ENCODE measurements at places on chromosomes 5 and 9. TPM values are rescaled to one million over a fixed set of nuclear protein-coding genes. Genes with fewer than 3 reads are reported as not detected.
A peak's percentile ranks its signal among the peaks of the same experiment; 100 is the strongest.

DNA sequence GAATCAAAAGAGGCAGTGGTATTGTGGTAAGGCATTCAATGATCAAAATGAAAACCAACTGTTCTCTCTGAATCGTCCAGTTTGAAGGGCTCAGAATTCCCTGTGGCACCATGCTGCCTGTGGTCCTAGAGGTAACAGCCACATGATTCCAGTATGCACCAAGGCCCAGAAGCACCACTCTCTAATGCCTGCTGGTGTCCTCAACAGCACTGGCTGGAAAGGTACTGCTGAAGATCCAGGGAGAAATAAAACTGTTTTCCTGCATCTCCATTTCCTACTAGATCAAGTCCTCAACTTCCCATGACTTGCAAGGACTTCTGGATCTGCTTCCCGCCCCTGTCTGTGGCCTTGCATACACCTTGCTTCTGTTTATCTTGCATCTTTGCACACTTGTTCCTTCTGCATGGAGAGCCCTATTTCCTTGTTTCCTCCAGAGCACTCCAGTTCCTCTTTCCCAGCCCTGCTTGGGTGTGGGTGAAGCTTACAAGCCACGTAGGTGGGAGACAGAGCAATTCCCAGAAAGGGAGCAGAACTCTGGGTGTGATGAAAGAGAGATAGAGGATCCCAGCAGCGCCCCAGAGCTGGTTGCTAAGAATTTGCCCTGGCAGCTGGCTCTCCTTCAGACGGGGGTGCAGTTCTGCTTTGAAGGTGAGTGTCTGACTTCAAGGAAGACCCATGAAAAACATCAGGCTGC is 41.0 kb upstream of the EQTN start:
- no peak overlapping the region for H3K4me3 ChIP-seq
- H3K27me3 ChIP-seq = no peaks in the 10 kb centered on the region
- no peak for DNase-seq

GRCh38 chr5:132008961-132009680 is 2.3 kb downstream of the ACSL6 start:
- no peak overlapping the region for H3K4me3 ChIP-seq
- peaks cover 18% of the 10 kb centered on the region for H3K4me1 ChIP-seq
- DNase-seq = no peak
- H3K27ac ChIP-seq = no peak overlapping the region

- H3K4me1 ChIP-seq = no peaks in the 10 kb centered on the region
- DNase-seq = no peak
- no peak overlapping the region for H3K27ac ChIP-seq
- H3K36me3 ChIP-seq = no peaks in the 10 kb centered on the region
- H3K27me3 ChIP-seq = no peaks in the 10 kb centered on the region
Observed at GRCh38 chr5:51652980-51653379, 269.7 kb downstream of the ISL1 start.

DNA sequence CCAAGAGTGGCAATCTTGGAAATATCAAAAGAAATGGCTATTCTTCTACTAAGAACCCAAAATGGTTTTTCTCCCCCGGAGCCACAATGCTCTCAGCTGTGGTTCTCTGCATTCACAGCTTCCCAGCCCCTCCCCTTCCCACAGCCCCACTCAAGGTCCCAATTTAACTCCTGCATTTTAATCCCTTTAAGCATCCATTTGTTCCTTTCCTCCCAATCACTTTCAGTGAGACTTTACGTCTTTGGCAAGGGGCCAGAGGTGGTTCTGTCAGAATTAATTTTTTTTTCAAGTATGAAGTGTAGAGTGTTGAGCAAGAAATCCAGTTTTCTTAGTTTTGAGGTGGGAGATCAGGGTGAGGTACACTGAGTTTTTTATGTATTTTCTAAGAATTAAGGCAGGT is 256.9 kb downstream of the GLIS3 start:
- no peak for DNase-seq
- H3K27ac ChIP-seq = no peak overlapping the region
- H3K36me3 ChIP-seq = no peaks in the 10 kb centered on the region
- no peak overlapping the region for H3K4me3 ChIP-seq
- H3K27me3 ChIP-seq = peaks cover 15% of the 10 kb centered on the region
- no peaks in the 10 kb centered on the region for H3K4me1 ChIP-seq

CD274 gene
- 25.0 TPM for total RNA-seq

DNA sequence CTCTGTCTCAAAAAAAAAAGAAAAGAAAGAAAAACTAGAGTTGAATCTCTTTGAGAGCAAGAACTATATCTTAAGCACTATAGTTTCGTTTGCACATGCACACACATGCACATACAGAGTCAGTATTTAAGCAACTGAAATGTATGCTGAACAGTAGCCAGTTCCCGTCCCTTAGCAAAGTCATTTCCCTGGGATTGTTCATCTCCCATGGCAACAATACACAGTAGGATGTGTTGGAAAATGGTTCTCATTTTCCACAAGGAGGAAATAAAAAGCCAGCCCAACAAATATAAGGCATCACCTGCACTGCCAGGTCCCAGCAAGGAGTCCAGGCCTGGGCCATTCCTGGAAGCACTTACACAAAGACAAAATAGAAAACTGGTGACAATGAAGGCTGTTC is 4.2 kb upstream of the ZNF346 start:
- H3K27ac ChIP-seq = no peak overlapping the region
- H3K27me3 ChIP-seq = no peaks in the 10 kb centered on the region
- no peak for DNase-seq
- peaks cover 9% of the 10 kb centered on the region for H3K4me1 ChIP-seq
- no peak overlapping the region for H3K4me3 ChIP-seq

DNA sequence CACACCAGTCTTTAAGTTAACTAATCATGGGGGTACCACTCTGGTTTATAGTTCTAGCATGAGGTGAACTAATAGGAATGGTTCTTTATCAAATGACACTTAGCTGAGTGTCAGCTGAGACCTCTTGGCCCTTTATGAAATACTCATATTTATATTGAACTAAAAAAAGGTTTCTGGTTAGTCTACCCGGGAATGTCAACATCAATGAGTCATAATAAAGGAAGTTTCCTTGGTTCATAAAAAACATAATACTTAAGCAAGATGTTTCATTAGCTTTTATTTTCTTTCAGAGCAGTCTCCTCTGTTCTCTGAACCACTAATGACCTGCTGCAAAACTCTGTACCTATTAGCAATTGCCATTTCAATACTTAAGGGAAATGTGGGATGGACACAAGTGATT is 13.7 kb downstream of the DAB2 start:
- peaks cover 8% of the 10 kb centered on the region for H3K27me3 ChIP-seq
- H3K4me3 ChIP-seq = no peak overlapping the region
- no peaks in the 10 kb centered on the region for H3K4me1 ChIP-seq

- H3K4me1 ChIP-seq = no peaks in the 10 kb centered on the region
- H3K27me3 ChIP-seq = no peaks in the 10 kb centered on the region
- H3K27ac ChIP-seq = no peak overlapping the region
- no peak for DNase-seq
- no peak overlapping the region for H3K4me3 ChIP-seq
Observed at GRCh38 chr5:15983392-15983791, 196.2 kb downstream of the MARCHF11 start.

OR1N2 gene
- not detected for total RNA-seq

- no peak for DNase-seq
- H3K36me3 ChIP-seq = no peaks in the 10 kb centered on the region
- no peak overlapping the region for H3K27ac ChIP-seq
- no peaks in the 10 kb centered on the region for H3K27me3 ChIP-seq
Observed at GRCh38 chr9:78122631-78123030, 91.0 kb upstream of the GNAQ start.

C5orf34 gene
- total RNA-seq = 14.4 TPM

GADD45G gene
- total RNA-seq = 1.6 TPM

RAD1 gene
- total RNA-seq = 43.0 TPM

CDKN2B gene
- total RNA-seq = not detected

DPP7 gene
- 204 TPM for total RNA-seq

GRCh38 chr9:95515272-95516113 is 1.3 kb downstream of the PTCH1 start:
- H3K4me1 ChIP-seq = peaks cover 34% of the 10 kb centered on the region
- peaks cover 11% of the 10 kb centered on the region for H3K36me3 ChIP-seq
- no peak overlapping the region for H3K27ac ChIP-seq

- H3K27me3 ChIP-seq = no peaks in the 10 kb centered on the region
- H3K4me3 ChIP-seq = no peak overlapping the region
- no peaks in the 10 kb centered on the region for H3K4me1 ChIP-seq
Observed at GRCh38 chr9:82132024-82132423, 143.5 kb downstream of the SPATA31D1 start.

DNA sequence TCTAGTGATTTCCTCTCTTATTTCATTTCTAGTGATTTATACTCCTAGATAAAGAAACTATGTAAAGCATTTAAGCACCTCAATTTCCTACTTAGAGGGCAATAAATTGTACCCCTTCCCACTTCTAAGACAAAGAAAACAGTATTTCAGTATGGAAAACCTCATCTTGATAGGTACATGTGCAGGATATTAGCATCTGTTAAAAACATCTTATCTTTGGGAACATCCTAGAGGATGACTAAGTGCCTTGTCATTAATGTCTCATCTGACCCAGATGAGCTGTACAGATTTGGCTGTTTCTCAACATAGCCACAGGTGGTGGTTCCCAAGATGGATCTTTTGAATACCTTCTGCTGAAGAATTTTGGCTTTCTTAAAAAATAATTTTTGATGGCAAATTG is 5.7 kb downstream of the MEGF10 start:
- DNase-seq = no peak
- H3K4me1 ChIP-seq = no peaks in the 10 kb centered on the region
- no peak overlapping the region for H3K27ac ChIP-seq
- peaks cover 29% of the 10 kb centered on the region for H3K27me3 ChIP-seq

PHF24 gene
- total RNA-seq = 0.09 TPM

ASPN gene
- not detected for total RNA-seq

DNA sequence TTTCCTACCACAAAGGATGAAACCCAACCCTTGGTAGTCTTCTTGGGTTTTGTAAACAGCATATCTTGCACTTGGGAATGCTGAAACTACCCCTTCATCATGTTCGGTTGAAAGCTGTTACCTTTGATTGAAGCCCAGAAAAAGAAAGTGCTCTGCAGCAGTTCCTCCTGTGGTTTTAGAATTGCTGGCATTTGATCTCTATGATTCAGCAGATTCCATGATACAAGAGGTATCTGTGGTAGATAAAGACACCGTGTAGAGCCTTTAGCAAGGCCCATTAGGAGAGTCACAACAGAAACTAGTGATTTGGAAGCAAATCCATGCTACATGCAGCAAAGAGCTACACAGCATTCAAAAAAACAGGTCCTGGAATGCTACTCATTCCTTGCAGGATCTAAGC is 557.0 kb downstream of the TLE1 start:
- H3K4me3 ChIP-seq = no peak overlapping the region
- H3K36me3 ChIP-seq = no peaks in the 10 kb centered on the region
- H3K27me3 ChIP-seq = no peaks in the 10 kb centered on the region
- H3K27ac ChIP-seq = no peak overlapping the region

DNA sequence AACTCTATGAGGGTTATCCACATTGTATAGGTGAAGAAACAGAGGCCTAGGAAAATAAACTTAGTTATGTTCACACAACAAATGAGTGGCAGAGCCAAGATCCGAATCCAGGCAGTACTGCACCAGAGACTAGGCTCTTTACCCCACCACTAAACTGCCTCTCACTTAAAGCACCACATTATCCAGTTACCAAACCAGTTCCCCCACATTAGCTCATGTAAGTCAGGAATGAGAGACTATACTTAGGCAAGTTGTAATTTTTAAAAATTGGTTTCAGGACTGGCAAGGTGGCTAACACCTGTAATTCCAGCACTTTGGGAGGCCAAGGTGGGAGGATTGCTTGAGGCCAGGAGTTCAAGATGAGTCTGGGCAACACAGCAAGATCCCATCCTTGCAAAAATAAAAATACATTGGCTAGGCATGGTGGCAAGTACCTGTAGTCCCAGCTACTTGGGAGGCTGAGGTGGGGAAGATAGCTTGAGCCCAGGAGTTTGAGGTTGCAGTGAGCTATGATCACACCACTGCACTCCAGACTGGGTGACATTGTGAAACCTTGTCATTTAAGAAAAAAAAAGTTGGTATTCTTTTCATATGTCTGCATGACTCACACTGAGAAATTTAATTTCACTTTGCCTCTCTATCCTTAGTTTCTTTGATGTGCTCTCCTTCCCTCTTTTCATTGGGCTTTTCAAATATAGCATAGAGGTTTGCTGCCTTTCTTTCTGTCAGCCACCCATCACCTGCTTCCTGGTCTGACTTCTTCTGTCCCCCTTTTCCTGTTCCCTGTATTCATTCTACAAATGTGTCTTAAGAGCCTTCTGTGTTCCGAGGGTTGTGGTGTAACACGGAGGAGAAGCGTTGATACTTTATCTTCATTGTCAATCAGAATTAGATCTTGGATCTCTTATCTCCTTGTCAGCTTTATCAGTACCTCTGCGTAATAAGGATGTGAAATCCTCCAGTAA is 64.7 kb downstream of the ERMP1 start:
- H3K4me3 ChIP-seq = peak overlapping the region; percentile 37
- peaks cover 63% of the 10 kb centered on the region for H3K36me3 ChIP-seq
- H3K27ac ChIP-seq = peak overlapping the region; percentile 74
- peaks cover 43% of the 10 kb centered on the region for H3K4me1 ChIP-seq
- no peaks in the 10 kb centered on the region for H3K27me3 ChIP-seq
- peak; percentile 49 for DNase-seq

GRCh38 chr9:137379761-137380161 is 43.2 kb downstream of the EXD3 start:
- no peak overlapping the region for H3K4me3 ChIP-seq
- H3K27me3 ChIP-seq = no peaks in the 10 kb centered on the region
- no peaks in the 10 kb centered on the region for H3K36me3 ChIP-seq
- no peak for DNase-seq

PPP3R2 gene
- not detected for total RNA-seq

DNA sequence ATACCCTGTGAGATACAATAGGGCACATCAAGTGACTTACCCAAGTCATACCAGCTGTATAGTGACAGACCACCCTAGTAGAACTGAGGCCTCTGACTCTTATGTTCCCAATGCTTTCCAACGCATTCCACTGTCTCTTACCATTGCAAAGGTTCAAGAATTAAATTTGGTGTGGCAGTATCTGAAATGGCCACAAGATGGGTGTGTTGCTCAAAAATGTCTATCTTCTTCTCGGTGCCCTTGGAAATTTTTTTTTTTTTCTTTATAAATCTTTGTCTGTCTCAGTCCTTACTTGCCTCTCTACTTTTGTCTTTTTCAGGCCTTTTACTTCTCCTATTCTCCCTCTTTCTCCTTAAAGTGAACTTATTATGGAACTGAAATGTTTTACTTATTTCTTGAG is 48.4 kb downstream of the GPR21 start:
- peaks cover 3% of the 10 kb centered on the region for H3K4me1 ChIP-seq
- H3K4me3 ChIP-seq = no peak overlapping the region
- H3K27me3 ChIP-seq = no peaks in the 10 kb centered on the region
- no peak overlapping the region for H3K27ac ChIP-seq
- DNase-seq = peak; percentile 34
- peaks cover 22% of the 10 kb centered on the region for H3K36me3 ChIP-seq
